Activated CD4-positive, alpha-beta T cell treated with anti-CD3 and anti-CD28 coated beads, Interleukin-2, amount 10 ng/mL, durations not matched to agents 7 days and 5 days (primary cell): ENCODE measurements at places on chromosomes 12 and 14. TPM values are rescaled to one million over a fixed set of nuclear protein-coding genes. Genes with fewer than 3 reads are reported as not detected.

DNA sequence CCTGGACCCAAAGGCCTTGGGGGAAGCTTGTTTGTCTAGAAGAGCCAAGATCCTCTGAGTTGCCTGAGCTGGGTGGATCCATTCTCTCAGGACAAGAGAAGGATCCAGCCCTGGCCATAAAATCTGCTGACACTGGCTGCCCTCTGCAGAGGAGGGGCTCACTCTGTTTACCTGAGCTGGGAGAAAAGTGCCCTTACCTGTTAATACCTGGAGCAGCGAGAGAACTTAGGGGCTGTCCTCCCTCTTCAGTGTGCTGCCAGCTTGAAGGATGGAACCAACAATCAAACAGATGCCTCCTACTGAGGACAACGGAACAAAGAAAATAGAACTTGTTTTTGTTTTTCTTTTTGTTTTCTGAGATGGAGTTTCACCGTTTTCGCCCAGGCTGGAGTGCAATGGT, 7.3 kb upstream of the KRT7 start:
- DNase-seq, result no peak
- H3K4me1 ChIP-seq, result peaks cover 7% of the 10 kb centered on the region

The LRIG3 gene
- not detected for total RNA-seq

DNA sequence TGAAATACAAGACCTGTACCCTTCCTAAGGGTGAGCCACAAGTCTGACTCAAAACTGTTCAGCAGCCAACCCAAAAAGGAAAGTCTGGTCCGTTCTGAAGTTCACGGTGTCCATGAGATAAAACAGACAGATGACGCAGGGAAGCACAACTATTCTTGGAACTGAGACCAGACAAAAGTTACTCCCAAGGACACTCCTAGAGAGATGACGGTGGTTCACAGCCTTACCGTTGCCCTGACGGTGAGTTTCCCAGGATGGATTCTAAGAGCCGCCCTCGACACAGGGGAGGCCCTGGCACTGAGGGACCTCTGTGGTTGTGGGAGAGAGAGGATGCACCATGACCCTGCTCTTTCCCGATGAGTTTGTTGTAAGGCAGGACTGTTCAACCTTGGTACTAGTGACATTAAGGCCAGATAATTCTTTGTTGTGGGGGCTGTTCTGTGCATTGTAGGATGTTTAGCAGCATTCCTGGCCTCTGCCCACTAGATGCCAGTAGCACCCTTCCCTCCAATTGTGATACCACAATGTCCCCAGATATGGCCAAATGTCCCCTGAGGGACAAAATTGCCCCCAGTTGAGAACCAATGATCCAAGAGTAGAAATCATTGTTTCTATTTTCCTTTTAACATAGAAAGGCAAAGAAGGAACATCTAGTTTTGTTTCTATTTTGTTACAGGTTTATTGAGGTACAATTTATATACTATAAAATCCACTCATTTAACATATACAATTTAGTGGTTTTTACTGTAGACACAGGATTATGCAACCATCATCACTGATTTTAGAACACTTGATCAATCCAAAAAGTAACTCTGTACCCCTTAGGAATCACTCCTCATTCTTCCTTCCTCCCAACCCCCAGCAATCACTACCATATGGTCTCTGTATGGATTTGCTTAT, 23.0 kb downstream of the OR10P1 start:
- no peak overlapping the region for H3K27ac ChIP-seq
- no peaks in the 10 kb centered on the region for H3K4me1 ChIP-seq
- DNase-seq, result no peak
- no peaks in the 10 kb centered on the region for H3K36me3 ChIP-seq
- peaks cover 14% of the 10 kb centered on the region for H3K27me3 ChIP-seq

DNA sequence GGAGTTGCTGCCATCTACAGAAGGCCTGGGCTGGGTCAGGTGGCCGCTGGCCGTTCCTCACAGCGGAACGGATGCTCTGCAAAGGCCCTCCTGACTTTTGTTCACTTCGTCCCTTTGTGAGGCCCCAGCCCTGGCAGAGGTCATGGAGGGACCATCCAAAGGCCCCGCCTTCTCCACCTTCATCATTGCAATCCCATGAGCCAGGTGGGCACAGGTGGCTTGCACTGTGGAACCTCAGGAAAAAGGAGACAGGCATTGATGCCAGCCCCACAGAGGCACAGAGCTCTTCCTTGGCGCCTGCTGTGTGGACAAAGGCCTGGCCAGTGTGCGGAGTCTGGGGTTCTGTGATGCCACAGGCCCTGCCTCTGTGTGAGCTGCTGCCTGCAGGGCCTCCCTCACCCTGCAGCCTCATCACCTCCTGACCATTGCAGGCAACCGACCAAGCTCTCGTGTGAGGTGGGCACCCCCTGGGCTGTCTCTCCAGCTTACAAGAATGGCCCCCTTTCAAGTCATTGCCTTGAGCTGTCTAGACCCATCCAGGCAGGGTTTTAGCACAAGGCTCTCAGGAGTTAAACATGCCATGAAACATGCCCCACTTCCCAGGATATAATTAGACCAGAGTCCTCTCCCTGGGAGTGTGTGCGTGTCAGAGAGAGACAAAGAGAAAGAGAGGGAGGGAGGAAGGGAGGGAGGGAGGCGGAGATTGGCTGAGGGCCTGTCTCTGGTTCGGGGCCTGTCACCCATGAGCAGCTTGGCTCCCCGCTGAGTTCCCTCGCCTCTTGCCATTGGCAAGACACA, 19.3 kb downstream of the NFKBIA start:
- H3K4me1 ChIP-seq, result no peaks in the 10 kb centered on the region
- DNase-seq, result no peak
- no peaks in the 10 kb centered on the region for H3K27me3 ChIP-seq
- H3K27ac ChIP-seq, result no peak overlapping the region
- H3K36me3 ChIP-seq, result no peaks in the 10 kb centered on the region

- no peaks in the 10 kb centered on the region for H3K36me3 ChIP-seq
- H3K4me1 ChIP-seq, result no peaks in the 10 kb centered on the region
- DNase-seq, result no peak
- H3K4me3 ChIP-seq, result no peak overlapping the region
Observed at GRCh38 chr12:74552201-74552600, 14.6 kb downstream of the ATXN7L3B start.

DNA sequence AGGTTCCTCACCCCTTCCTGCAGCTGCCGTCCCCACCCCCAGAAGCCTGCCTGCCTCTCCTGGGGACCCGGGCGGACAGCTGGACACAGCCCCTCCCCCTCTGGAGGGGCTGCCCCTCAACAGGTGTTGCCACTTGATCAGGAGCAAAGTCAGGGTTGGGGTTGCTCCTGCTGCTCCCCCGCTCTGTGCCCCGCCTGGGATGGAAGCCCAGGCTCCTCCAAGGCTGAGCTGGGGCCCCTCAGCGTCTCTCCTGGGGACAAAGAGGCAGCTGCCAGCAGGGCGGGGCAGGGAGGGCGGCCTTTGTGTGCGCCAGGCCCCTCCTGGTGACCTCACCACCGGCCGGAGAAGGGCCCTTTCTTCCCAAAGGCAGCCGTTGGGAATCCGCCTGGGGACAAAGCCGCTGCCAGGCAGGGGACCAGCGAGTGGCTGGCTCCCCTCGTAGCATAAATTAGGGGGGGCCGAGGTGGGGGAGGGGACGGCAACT, 13.7 kb downstream of the TRMT61A start:
- H3K36me3 ChIP-seq, result no peaks in the 10 kb centered on the region
- H3K4me3 ChIP-seq, result no peak overlapping the region
- H3K4me1 ChIP-seq, result no peaks in the 10 kb centered on the region
- no peak for DNase-seq
- H3K27me3 ChIP-seq, result no peaks in the 10 kb centered on the region

The CLEC12A gene
- 0.83 TPM for total RNA-seq

GRCh38 chr14:28676479-28676878, 90.1 kb upstream of the FOXG1 start:
- H3K4me3 ChIP-seq, result no peak overlapping the region
- no peak for DNase-seq
- no peaks in the 10 kb centered on the region for H3K36me3 ChIP-seq
- H3K4me1 ChIP-seq, result no peaks in the 10 kb centered on the region
- no peaks in the 10 kb centered on the region for H3K27me3 ChIP-seq
- H3K27ac ChIP-seq, result no peak overlapping the region

The SYCP3 gene
- total RNA-seq, result 0.35 TPM

DNA sequence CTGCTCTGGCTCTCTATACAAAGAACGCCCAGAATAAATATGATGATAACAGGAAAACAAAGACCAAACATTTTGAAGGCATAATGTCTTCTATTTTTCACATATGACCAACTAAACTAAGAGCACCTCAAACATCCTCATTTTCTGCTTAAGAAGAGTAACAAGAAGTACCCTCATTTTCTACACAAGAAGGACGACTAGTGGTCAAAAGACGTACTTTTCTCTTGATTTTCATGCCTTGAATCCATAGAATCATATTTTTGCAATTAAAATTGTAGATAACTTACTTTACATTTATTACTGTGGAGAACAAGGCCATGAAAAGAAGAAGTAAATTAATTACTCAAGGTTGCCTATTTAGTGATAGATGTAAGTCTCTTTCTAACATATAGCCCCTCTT, 358.6 kb downstream of the DUSP6 start:
- H3K4me1 ChIP-seq, result no peaks in the 10 kb centered on the region
- no peak overlapping the region for H3K4me3 ChIP-seq
- peaks cover 35% of the 10 kb centered on the region for H3K27me3 ChIP-seq
- no peak overlapping the region for H3K27ac ChIP-seq
- DNase-seq, result no peak

The DNAAF2 gene
- total RNA-seq, result 5.1 TPM

- H3K4me3 ChIP-seq, result peak overlapping the region; percentile 82
- DNase-seq, result peak; percentile 71
- H3K4me1 ChIP-seq, result peaks cover 56% of the 10 kb centered on the region
- peaks cover 11% of the 10 kb centered on the region for H3K36me3 ChIP-seq
Observed at GRCh38 chr14:89417465-89418225, 612 bp upstream of the FOXN3 start.

GRCh38 chr14:33676135-33676566, 274.7 kb downstream of the EGLN3 start:
- H3K27me3 ChIP-seq, result no peaks in the 10 kb centered on the region
- H3K27ac ChIP-seq, result no peak overlapping the region
- DNase-seq, result no peak
- no peak overlapping the region for H3K4me3 ChIP-seq
- no peaks in the 10 kb centered on the region for H3K4me1 ChIP-seq

DNA sequence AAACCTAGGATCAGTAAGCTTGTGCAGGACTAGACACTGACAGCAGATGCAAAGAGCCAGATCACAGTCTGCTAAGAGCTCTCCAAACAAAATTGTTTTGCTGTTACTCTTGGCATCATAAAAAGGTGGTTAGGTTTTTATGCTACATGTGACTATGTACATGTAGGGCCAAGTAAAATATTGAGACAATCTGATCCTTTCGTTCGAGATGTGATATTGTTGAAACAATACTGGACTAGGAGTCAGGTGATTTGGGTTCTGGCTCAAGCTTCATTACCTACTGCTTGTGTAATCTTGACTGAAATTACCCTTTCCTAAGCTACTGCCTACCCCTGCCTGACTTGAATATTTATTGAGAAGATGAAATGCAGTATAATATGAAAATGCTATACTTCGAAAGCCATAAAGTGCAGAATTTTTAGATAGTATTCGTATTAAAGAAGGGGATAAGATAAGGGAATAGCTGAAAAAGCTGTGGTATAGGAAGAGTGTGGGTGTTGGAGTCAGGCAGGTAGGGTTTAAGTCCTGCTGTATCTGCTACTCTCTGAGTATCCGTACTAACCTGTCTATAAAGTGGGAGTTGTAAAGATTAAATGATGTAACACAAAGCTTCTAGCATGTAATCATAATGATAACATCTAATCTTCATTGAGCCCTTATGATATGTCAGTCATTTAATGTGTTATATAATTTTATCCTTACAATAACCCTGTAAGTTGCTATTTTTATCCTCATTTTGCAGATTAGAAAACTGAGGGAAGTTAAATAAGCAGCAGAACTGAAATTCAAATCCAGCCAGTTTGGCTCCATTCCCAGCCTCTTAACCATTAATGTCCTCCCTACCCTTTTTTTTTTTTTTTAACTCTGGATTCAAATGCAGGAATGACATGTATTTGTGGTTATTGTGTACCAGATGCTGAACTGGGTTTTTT, 38.6 kb upstream of the ATF1 start:
- H3K36me3 ChIP-seq, result peaks cover 62% of the 10 kb centered on the region
- peaks cover 12% of the 10 kb centered on the region for H3K4me1 ChIP-seq
- no peak overlapping the region for H3K4me3 ChIP-seq

DNA sequence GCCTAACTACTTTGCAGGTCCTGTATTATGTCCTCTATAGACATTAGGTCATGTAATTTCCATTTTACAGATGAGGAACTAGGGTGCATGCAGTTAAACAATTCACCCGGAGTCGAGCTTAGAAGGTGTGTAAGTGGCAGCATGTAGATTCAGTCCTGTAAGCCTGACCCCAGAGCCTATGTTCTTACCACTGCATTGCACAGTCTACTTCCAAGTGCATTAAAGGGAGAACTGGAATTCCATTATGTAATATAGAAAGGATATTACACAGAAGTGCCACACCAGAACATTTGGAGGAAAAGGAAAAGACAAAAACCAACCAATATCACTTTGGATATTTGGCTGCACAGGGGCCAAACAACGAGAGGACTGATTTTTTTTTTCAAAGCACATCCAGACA, 1.2 kb downstream of the GLT8D2 start:
- no peak for DNase-seq
- peaks cover 46% of the 10 kb centered on the region for H3K27me3 ChIP-seq
- H3K36me3 ChIP-seq, result no peaks in the 10 kb centered on the region

The ACYP1 gene
- total RNA-seq, result 62.0 TPM

DNA sequence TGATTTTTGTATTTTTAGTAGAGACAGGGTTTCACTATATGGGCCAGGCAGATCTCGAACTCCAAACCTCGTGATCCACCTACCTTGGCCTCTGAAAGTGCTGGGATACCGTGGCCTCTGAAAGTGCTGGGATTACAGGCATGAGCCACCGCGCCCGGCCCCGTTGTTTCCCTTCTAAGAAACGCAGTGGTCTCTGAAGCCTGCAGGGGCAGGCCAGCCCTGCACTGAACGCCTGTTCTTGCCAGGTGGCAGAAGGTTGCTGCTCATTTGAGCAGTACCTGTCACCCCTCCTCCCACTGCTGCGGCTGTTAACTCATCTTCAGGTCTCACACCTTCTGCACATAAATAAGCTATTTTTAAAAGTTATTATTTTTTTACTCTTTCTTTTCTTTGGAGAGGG, 24.3 kb downstream of the GPRC5A start:
- no peak overlapping the region for H3K27ac ChIP-seq
- H3K27me3 ChIP-seq, result peaks cover 12% of the 10 kb centered on the region
- peaks cover 13% of the 10 kb centered on the region for H3K4me1 ChIP-seq
- no peak for DNase-seq
- H3K4me3 ChIP-seq, result no peak overlapping the region

GRCh38 chr12:70839544-70839943, 81.0 kb downstream of the PTPRR start:
- no peak overlapping the region for H3K4me3 ChIP-seq
- no peaks in the 10 kb centered on the region for H3K36me3 ChIP-seq
- H3K27ac ChIP-seq, result no peak overlapping the region
- H3K4me1 ChIP-seq, result no peaks in the 10 kb centered on the region
- H3K27me3 ChIP-seq, result no peaks in the 10 kb centered on the region

- no peak for DNase-seq
- H3K27me3 ChIP-seq, result peaks cover 3% of the 10 kb centered on the region
- H3K27ac ChIP-seq, result no peak overlapping the region
Observed at GRCh38 chr14:63855281-63855680, 2.5 kb downstream of the SYNE2 start.
